Activated T-cell treated with anti-CD3 and anti-CD28 coated beads, Interleukin-2, amount 50 U/mL, for 4 hours (primary cell): ENCODE measurements at places on chromosomes 11 and 22. TPM values are rescaled to one million over a fixed set of nuclear protein-coding genes. Genes with fewer than 3 reads are reported as not detected.

GVQW3 gene
- total RNA-seq, result 2.1 TPM

MYBPC3 gene
- total RNA-seq, result not detected

VSIG10L2 gene
- not detected for total RNA-seq

APOA5 gene
- total RNA-seq, result not detected

API5 gene
- total RNA-seq, result 212 TPM

GDPD4 gene
- total RNA-seq, result not detected

SNU13 gene
- total RNA-seq, result 372 TPM

IGF2 gene
- total RNA-seq, result 12.5 TPM

C22orf31 gene
- not detected for total RNA-seq

CCDC157 gene
- total RNA-seq, result 3.0 TPM

- DNase-seq, result no peak
These were observed 198.4 kb downstream of the SBF2 start for GRCh38 chr11:10095412-10096208.

- no peak for DNase-seq
These were observed 18.1 kb upstream of the CSTF3 start for GRCh38 chr11:33179348-33179803.

DNA sequence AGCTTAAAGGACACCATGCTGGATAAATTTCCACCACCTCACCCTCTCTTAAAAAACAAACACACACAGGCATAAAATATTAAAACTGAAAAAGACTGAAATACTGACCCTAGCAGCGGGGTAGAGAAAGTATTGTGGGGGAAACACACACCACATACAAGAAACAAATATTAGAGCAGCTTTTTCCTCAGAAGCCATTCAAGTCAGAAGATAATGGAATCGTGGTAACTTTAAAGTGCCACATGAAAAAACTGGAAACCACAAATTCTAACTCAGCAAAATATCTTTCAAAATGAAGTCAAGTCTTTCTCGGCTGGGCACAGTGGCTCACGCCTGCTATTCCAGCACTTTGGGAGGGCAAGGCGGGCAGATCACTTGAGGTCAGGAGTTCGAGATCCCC is 223.2 kb downstream of the DYNC2H1 start:
- DNase-seq, result no peak

GRCh38 chr11:3049430-3050243 is 7.6 kb downstream of the CARS1 start:
- DNase-seq, result peak; percentile 65

DNA sequence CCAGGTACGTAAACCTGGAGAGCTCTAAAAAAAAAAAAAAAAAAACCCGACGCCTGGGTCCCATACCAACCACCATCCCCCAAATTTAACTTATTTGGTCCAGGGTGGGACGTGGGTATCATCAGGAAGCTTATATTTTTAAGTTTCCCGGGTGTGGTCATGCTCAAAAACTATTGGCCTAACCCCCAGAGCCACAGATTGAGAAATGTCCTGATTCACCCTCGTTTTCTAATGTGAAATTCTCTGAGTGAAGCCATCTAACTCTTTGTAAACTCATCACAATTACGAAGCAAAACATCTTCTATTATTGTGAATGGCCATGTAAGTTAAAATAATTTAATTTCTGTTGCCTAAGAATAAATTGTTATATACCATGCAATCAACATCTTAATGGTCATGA is 29.6 kb downstream of the PAK1 start:
- DNase-seq, result no peak

GRCh38 chr11:111933872-111934271 is 3.3 kb upstream of the DIXDC1 start:
- no peak for DNase-seq

DNA sequence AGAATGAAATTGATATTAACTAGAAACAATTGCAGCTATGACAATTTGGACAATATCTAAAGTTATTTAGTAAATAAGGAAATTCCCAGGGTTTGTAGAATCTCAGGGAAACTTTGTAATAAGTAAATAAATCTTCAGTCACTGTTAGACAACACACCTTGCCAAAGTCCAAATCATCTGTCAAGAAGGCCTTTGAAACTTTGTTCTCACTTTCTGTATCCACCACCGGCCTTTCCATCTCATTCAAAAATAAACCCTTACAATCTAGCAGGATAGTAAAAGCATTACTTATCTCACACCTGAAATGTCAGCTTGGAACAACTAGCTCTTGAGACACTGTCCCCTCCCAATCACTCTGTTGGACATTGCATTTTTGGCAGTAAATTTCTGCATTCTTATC is 7.9 kb downstream of the NNMT start:
- no peak for DNase-seq

GRCh38 chr11:86671531-86672006 is 847 bp downstream of the ME3 start:
- no peak for DNase-seq
